HT-29 (cell line): ENCODE measurements at places on chromosomes 11 and 22. TPM values are rescaled to one million over a fixed set of nuclear protein-coding genes. Genes with fewer than 3 reads are reported as not detected.

The VSIG2 gene
- total RNA-seq = 137 and 149 TPM in 2 replicates

The FAM89B gene
- 122 and 127 TPM in 2 replicates for total RNA-seq

The MUC2 gene
- 6.9 and 9.1 TPM in 2 replicates for total RNA-seq

The FXYD6 gene
- total RNA-seq = not detected in 2 replicates

The OR52E8 gene
- not detected in 2 replicates for total RNA-seq

The ADAMTS8 gene
- total RNA-seq = not detected in 2 replicates

The VPREB1 gene
- not detected in 2 replicates for total RNA-seq

The UBQLN3 gene
- total RNA-seq = not detected in 2 replicates

The P2RY2 gene
- 36.4 and 39.5 TPM in 2 replicates for total RNA-seq
